ENCODE measurements at places on chromosomes 4 and X.

DNA sequence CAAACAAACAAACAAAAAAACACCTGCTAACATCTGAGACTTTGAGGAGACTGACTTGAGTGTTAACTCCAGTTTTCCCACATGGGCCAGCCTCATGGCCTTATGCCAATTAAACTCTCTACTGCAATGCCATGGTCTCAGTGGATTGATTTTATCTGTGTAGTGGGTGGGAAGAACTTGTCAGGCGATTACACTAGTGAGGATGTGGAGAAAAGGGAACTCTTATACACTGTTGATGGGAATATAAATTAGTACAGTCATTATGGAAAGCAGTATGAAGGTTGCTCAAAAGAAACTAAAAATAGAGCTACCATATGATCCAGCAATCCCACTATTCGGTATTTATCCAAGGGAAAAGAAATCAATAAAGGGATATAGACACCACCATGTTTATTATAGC lies 12.8 kb upstream of the XIAP start:
- no peak for DNase-seq

- no peak for DNase-seq
Observed at GRCh38 chr4:85151786-85152185, 185.3 kb upstream of the WDFY3 start.

- no peak for DNase-seq
Observed at GRCh38 chr4:76732246-76732645, 165.7 kb downstream of the SOWAHB start.

- DNase-seq, result no peak
Observed at GRCh38 chr4:147733716-147734344, 1.9 kb downstream of the ARHGAP10 start.

DNA sequence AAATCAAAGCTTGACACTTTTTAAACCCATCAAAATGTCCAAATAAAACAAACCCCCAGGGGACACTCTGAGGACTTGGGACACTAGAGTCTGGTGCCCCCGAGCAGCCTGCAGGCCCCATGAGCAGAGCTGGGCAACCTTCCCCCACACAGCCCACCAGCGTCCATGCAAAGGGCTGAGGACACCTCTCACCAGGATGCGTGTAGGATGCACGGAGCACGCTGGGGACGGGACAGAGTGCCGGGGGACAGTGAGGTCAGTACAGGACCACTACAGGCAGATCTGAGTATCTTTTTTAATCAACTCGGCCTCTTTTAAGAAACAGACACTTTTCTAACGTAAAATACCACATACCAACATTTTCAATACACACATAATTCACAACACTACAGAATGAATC lies 6.9 kb downstream of the GAK start:
- no peak for DNase-seq

- no peak for DNase-seq
Observed at GRCh38 chr4:90415116-90415515, 287.9 kb downstream of the CCSER1 start.

DNA sequence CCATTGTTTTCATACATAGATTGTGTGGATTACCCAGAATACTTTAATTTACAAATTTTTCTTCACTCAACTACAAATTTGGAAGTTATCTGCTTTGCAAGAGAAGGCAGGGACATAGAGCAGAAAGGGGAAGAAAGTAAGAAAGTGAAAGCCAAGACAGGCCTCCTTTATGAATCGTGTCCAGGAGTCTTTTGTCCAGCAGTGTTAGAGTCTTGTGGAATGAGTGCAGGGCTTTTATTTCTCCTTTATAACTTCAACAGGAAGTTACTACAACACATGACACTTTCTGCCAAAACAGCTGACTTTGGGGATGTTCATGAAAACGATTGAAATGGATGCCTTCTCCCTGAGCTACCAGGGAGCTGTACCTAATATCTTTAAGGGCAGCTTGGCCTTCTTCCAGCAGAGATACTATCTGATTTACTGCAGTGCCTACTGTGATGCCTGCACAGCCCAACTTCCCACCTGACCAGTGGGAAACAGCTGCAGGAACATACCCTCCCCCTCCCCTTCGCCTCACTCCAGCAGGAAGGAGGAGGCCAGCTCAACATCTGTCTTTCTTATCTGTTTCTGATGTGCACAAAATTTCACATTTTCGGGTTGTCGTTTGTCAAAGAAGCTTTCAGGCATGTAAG lies 557.7 kb upstream of the SLIT2 start:
- DNase-seq, result no peak

GRCh38 chr4:185167234-185167633 lies 24.2 kb downstream of the SLC25A4 start:
- DNase-seq, result no peak

GRCh38 chrX:118508635-118509034 lies 13.0 kb downstream of the DOCK11 start:
- DNase-seq, result no peak

- no peak for DNase-seq
Observed at GRCh38 chr4:78885598-78885997, 53.6 kb downstream of the PAQR3 start.

- DNase-seq, result no peak
Observed at GRCh38 chr4:8719421-8719820, 126.9 kb downstream of the CPZ start.

DNA sequence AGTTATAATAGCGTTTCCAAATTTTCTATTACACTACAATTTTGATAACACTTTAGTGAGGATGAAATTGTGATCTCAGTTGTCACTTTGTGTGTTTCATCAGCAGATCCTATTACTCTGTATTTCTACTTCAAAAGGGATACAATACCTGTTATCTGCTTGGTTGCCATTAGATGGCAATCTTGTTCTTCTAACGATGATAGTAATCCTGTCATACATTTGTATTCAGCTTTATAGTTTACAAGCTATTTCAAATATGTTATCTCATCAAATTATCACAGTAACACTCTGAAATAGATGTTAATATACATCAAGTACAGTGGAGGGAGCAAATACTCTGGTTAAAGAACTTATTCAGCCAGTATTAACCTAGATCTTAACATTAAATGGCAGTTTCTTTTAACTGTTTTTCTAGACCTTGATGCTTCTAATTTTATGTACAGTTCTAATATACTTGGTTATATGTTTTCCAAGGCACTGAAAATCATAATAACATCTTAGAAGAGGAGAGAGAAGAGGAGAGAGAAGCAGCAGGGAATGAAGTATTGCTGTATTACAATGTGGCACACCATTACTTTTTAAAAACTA lies 292.0 kb downstream of the CCSER1 start:
- DNase-seq, result no peak

- DNase-seq, result no peak
Observed at GRCh38 chr4:84221704-84222103, 277.4 kb downstream of the NKX6-1 start.

All from naive thymus-derived CD8-positive, alpha-beta T cell (primary cell).